ENCODE measurements at places on chromosomes 16 and 17. TPM values are rescaled to one million over a fixed set of nuclear protein-coding genes. Genes with fewer than 3 reads are reported as not detected.

HAP1 gene
- 1.6 TPM for total RNA-seq

DNA sequence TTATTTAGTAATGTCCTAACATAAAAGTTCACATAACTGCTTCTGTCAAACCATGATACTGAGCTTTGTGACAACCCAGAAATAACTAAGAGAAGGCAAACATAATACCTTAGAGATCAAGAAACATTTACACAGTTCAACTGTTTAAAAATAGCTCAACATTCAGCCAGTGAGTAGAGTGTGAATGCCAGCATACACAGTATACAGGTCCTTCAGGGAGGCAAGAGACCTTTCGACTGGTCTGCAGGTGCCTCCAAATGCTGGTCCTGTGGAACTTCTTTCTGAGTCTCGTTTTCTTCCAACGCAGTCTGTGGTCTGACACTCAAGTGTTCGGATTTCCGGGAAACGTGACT lies 10.3 kb downstream of the MRPS23 start:
- DNase-seq, result no peak

- DNase-seq, result no peak
Observed at GRCh38 chr16:29307598-29308507, 98.7 kb downstream of the NPIPB11 start.

AXIN2 gene
- 66.5 TPM for total RNA-seq

DNA sequence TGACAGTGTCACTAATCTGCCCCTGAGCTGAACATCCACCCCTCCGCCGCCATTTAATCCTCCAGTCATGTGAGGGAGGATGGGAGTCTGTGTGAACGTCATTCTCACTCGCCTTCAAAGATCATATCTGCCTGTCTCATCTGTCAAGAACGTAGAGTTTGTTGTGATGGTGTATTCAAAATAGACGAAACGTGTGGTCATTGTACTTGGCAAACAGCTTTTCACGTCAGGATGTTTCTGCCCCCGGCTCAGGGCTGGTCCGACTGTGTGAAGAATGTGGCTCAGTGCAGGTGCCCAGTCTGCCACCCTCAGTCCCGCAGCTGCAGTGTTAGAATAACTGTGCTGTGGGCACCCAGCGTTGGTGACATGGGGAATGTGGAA lies 148.0 kb downstream of the KCNJ12 start:
- no peak for DNase-seq

PIRT gene
- total RNA-seq, result 0.07 TPM
